Upper lobe of right lung (tissue), 1 donor: ENCODE measurements at places on chromosomes 7 and 10. TPM values are rescaled to one million over a fixed set of nuclear protein-coding genes. Genes with fewer than 3 reads are reported as not detected.
A peak's percentile ranks its signal among the peaks of the same experiment; 100 is the strongest.

The CNPY1 gene
- not detected for total RNA-seq

The JAKMIP3 gene
- total RNA-seq = 0.32 TPM

The SPDYE11 gene
- total RNA-seq = not detected

The NUTM2E gene
- total RNA-seq = not detected

The H2BK1 gene
- total RNA-seq = not detected

The APBB1IP gene
- 19.2 TPM for total RNA-seq

- peak overlapping the region; percentile 30 for H3K27ac ChIP-seq
- no peaks in the 10 kb centered on the region for H3K4me1 ChIP-seq
- H3K4me3 ChIP-seq = no peak overlapping the region
- no peaks in the 10 kb centered on the region for H3K36me3 ChIP-seq
Observed at GRCh38 chr10:127889605-127890195, 3.0 kb downstream of the CLRN3 start.

DNA sequence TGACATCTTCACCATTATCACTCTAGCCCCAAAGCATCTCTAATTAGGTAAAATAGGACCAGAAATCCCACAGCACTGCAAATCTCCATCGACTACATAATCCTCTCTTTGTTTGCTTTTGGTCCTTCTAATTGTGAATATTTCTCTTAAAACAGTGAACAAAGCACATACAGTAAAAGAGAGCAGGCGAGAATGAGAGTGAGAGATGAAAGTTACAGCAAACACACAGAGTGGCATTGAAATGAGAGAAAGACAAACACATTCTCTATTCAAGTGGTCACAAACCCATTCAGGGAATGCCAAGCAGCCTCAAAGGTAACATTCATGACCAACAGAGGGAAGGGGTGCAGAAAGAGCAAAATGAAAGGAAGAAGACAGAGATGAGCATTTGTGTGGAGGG, 109.8 kb upstream of the PTN start:
- no peak overlapping the region for H3K4me3 ChIP-seq
- no peak overlapping the region for H3K27ac ChIP-seq
- H3K36me3 ChIP-seq = no peaks in the 10 kb centered on the region
- no peak for DNase-seq
- H3K27me3 ChIP-seq = no peaks in the 10 kb centered on the region

DNA sequence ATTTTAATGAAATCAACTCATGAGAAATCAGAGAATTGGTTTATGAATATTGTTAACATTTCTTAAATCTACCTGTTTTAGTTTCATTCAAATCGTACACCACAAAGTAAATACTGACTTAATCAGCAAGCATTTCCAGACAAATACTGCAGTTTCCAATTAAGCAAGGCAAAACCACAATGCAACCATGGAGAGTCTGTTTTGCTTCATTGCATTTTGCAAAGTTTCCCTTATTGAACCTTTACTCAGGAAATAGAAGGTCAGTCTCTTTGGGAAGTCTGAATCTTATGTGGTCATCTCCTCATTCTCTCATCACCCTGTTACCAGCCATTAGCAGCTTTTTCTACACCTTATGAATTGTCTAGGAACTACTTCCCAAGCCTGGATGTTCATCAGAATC, 400.5 kb downstream of the IPMK start:
- H3K27me3 ChIP-seq = no peaks in the 10 kb centered on the region
- H3K36me3 ChIP-seq = no peaks in the 10 kb centered on the region
- no peak for DNase-seq
- no peaks in the 10 kb centered on the region for H3K4me1 ChIP-seq
- no peak overlapping the region for H3K27ac ChIP-seq

DNA sequence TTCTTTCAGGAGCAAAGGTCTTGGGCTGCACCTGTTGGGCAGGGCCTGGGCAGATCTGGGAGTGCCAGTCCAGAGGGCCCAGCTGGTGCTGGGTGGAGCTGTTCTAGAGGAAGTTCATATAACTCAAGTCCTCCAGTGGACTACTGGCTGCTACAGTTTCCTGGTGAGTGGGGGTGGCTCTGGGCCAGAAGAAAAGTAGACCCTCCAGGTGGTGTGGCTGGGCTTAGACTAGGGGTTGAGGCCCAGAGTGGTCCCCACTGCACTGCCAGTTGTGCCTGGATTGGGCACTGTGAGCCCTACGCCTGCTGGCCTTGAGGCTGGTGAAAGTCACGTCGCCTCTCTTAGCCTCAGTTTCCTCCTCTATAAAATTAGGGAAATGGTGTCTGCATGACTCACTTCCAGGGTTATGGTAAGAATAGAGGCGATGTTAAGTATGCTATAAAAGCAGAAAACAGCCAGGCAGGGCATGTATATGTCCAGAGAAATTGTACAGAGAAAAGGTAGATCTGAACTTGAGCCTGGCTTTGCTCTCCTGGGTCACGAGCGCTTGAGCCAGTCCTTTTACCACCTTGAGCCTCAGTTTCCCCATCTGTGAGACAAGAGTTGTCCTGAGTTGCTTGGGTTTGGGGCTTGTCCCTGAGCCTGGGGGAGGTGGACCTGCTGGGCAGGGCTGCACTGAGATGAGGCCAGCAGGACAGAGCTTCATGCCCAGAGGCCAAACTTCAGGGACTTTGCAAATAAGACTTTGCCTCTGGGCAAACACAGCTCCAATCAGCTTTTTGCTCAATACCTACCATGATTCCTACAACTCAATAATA, 3.8 kb upstream of the CLDN3 start:
- H3K27me3 ChIP-seq = peaks cover 28% of the 10 kb centered on the region
- peak; percentile 36 for DNase-seq
- no peak overlapping the region for H3K27ac ChIP-seq
- H3K4me1 ChIP-seq = no peaks in the 10 kb centered on the region

DNA sequence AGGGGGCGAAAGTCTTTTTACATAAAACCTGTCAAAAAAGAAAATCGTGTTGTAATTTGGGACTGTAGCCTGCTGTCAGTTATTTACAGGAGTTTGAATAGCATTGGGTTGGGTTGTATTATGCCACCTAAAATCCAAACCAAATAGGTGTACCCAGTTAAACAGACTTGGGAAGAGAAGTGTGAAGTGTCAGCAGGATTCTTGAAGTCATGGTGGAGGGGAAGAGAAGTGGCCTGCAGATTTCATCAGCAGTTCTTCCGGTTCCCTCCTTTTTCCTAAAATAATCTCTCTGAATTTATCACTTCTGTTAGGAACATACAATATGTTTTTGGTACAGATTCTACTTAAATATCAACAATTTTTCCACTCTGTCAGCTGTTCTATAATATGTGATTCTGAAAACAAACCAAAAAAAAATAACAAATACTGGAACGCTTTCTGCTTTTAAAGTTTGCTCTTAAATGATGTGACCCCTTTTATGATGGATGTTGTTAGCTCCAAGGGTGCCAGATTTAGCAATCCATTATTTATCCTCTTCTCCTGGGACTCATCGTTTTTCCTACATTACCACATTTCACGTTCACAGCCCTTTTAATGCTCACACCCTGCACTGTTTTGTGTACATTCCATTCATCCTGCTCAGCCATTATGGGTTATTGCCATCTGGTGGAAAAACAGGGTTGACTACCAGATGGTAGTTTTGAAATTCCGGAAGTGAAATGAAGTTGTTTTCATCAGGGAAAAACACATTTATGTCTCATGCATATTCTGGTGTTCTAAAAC, 18.7 kb upstream of the ARHGAP12 start:
- no peaks in the 10 kb centered on the region for H3K36me3 ChIP-seq
- DNase-seq = no peak
- no peaks in the 10 kb centered on the region for H3K27me3 ChIP-seq
- H3K4me3 ChIP-seq = peak overlapping the region; percentile 12

DNA sequence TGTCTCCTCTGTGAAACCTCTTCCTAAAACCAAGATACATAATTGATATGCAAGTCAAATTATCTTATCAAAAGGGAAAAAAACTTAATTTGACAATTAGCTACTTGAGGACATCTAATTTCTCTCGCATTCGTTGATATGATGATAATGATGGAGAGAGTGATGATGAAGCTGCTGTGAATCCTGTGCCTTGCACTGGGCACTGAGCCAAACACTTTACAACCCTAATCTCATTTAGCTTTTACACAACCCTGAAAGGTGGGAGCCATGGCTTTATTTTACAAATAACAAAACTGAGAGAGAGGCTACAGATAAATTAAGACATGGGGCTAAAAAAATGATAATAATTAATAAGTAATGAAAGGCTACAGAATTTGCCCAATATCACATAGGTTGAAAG, 176.0 kb downstream of the NOC3L start:
- H3K27ac ChIP-seq = no peak overlapping the region
- H3K4me1 ChIP-seq = no peaks in the 10 kb centered on the region
- DNase-seq = no peak
- no peaks in the 10 kb centered on the region for H3K36me3 ChIP-seq
- H3K4me3 ChIP-seq = no peak overlapping the region
- H3K27me3 ChIP-seq = no peaks in the 10 kb centered on the region

DNA sequence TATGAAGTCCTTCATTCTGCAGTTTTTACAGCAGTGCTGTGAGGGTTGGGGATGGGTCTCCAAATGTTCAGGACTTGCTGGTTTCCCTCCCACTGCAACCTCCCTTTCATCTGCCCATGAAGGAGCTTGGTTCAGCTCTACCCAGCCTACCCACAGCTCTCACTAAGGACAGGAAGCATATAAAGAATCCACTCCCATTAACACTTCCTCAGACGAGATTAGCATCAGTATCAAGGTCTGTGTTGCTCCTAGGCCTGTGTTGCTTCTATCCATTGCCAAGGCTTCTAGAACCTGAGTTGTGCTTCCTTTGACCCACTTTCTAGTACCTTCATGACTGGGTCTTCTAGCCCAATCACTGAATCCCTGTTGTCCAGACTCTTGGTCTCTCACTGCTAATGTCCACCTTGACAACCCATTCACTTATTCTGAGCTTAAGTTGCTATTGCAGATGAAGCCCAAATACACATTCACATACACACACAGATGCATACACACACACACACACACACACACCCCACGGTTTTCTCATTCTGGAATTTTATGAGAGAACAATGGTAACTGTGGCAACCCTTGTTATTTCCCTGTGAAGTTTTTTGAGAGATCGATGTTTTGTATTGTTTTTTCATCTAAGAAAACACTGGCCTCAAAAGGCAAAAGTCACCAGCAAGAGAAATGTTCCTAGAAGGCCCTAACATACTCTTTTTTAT, 248.1 kb downstream of the MTERF1 start:
- no peak overlapping the region for H3K4me3 ChIP-seq
- no peaks in the 10 kb centered on the region for H3K27me3 ChIP-seq
- H3K27ac ChIP-seq = no peak overlapping the region
- no peak for DNase-seq
- H3K36me3 ChIP-seq = no peaks in the 10 kb centered on the region
- no peaks in the 10 kb centered on the region for H3K4me1 ChIP-seq

DNA sequence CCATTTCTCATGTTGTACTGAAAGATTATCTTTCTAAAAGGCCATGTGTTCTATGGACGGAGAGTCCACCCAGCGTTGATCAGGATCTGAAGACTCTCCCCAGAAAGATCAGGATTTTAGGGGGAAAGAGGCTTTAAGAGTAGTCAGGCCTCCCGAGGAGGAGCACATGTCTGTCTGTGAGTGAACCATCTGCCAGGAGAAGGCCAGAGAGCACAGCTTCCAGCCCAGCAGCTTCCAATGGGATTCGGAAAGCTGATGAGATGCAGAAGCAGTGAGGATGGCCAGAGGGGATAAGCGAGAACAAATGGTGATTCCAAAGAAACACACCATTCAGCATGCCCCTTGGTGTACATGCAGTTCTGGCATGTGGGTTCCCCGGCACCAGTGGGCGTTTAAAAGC, 88.5 kb upstream of the TCERG1L start:
- no peaks in the 10 kb centered on the region for H3K4me1 ChIP-seq
- no peak overlapping the region for H3K4me3 ChIP-seq
- H3K27me3 ChIP-seq = peaks cover 16% of the 10 kb centered on the region
- no peak for DNase-seq
- H3K36me3 ChIP-seq = no peaks in the 10 kb centered on the region

- no peaks in the 10 kb centered on the region for H3K4me1 ChIP-seq
- no peaks in the 10 kb centered on the region for H3K27me3 ChIP-seq
- no peaks in the 10 kb centered on the region for H3K36me3 ChIP-seq
- no peak overlapping the region for H3K4me3 ChIP-seq
- no peak for DNase-seq
Observed at GRCh38 chr10:20956843-20957242, 59.7 kb upstream of the NEBL start.

- no peaks in the 10 kb centered on the region for H3K27me3 ChIP-seq
- H3K27ac ChIP-seq = no peak overlapping the region
- DNase-seq = no peak
- H3K4me1 ChIP-seq = no peaks in the 10 kb centered on the region
- H3K36me3 ChIP-seq = no peaks in the 10 kb centered on the region
Observed at GRCh38 chr7:70237831-70238575, 639.7 kb downstream of the AUTS2 start.

- no peak overlapping the region for H3K4me3 ChIP-seq
- no peak overlapping the region for H3K27ac ChIP-seq
- no peaks in the 10 kb centered on the region for H3K4me1 ChIP-seq
- DNase-seq = no peak
Observed at GRCh38 chr7:111173990-111174389, 83.1 kb downstream of the LRRN3 start.

DNA sequence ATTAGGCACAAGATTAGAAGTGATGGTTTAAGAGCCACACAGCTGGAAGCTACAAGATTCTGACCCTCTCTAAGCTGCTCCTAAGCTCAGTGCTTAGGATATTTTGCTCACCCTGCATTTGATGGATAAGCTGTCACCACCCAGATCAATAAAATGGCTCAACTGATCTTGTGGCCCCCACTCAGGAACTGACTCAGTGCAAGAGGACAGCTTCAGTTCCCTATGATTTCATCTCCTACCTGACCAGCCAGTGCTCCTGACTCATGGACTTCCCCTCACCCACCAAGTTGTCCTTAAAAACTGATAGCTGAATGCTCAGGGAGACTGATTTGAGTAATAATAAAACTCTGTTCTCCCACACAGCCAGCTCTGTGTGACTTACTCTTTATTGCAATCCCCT, 833.8 kb downstream of the GRID1 start:
- no peaks in the 10 kb centered on the region for H3K27me3 ChIP-seq
- H3K36me3 ChIP-seq = no peaks in the 10 kb centered on the region
- no peak overlapping the region for H3K4me3 ChIP-seq
- DNase-seq = no peak
- no peaks in the 10 kb centered on the region for H3K4me1 ChIP-seq

GRCh38 chr7:157814931-157815705, 478.3 kb downstream of the DNAJB6 start:
- H3K27me3 ChIP-seq = no peaks in the 10 kb centered on the region
- peak; percentile 49 for DNase-seq
- H3K36me3 ChIP-seq = no peaks in the 10 kb centered on the region
- no peak overlapping the region for H3K27ac ChIP-seq
- no peaks in the 10 kb centered on the region for H3K4me1 ChIP-seq

- no peaks in the 10 kb centered on the region for H3K36me3 ChIP-seq
- DNase-seq = no peak
- no peaks in the 10 kb centered on the region for H3K4me1 ChIP-seq
- H3K27ac ChIP-seq = no peak overlapping the region
- H3K27me3 ChIP-seq = no peaks in the 10 kb centered on the region
Observed at GRCh38 chr10:30756151-30756550, 126.6 kb upstream of the LYZL2 start.

- no peaks in the 10 kb centered on the region for H3K27me3 ChIP-seq
- peaks cover 6% of the 10 kb centered on the region for H3K4me1 ChIP-seq
- H3K36me3 ChIP-seq = no peaks in the 10 kb centered on the region
Observed at GRCh38 chr10:13957856-13958255, 371.1 kb downstream of the PRPF18 start.
